Foreskin keratinocyte (primary cell): ENCODE measurements at places on chromosomes 3 and 15. TPM values are rescaled to one million over a fixed set of nuclear protein-coding genes. Genes with fewer than 3 reads are reported as not detected.

Gene SELENOS
- polyA plus RNA-seq, result 80.6 and 83.0 TPM in 2 replicates

Gene COL8A1
- polyA plus RNA-seq, result 8.2 and 63.6 TPM in 2 replicates

- DNase-seq, result no peak
These were observed 6.6 kb upstream of the SSR3 start for GRCh38 chr3:156561533-156561932.

DNA sequence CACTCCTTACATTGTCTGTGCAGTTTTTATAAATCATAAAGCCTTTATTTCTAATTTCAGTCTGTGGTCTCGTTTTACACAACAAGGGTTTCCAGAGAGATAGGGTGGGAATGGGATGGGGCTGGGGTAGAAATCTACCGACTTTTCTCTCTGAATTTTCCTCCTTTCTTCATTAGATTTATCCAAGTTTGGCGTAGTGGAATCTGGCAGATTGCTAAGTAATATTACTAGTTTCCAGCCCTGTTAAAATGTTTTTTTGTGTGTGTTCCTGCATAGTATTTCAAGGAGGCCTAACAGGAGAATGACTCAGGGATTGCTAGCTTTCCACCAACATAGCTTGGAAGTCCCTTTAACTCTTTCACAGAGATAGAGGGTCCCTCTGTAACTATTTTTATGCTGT is 185.5 kb upstream of the GOLGA6L4 start:
- DNase-seq, result no peak

DNA sequence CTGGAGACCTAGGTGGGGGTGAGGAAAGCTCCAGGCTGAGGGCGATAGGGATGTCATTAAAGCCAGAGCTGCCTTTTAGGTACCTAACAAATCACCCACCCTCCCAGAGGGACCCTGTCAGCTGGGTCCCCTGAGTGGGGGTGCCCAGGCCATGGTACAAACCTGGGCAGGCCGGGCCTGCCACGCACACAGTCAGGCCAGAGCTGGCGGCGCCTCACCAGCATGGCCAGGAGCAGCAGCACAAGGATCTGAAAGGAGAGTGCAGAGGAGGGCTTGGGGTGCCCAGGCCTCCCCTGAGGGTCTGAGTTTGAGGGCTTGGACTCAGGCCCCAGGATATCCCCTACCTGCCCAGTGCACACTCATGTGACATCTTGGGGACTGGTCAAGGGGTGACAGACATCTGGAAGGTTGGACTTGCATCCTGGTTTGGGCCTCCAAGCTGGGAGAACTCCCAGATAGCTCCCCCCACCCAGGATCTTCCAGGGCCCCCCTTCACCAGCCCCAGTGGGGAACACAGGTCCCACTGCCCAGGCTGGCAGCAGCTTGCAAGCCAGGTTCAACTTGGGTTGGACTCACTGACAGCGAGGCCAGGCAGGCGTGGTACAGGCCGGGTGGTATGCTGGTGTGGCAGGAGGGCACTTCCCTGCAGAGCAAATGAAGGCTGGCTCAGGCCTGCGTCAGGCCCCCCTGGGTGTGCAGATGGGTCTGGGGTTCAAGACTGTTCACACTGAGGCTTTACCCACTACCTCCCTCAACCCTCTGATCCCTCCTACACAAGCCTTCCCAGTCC is 5.2 kb downstream of the STRA6 start:
- DNase-seq, result no peak

- DNase-seq, result no peak
These were observed 22.8 kb downstream of the MORF4L1 start for GRCh38 chr15:78895471-78895870.

DNA sequence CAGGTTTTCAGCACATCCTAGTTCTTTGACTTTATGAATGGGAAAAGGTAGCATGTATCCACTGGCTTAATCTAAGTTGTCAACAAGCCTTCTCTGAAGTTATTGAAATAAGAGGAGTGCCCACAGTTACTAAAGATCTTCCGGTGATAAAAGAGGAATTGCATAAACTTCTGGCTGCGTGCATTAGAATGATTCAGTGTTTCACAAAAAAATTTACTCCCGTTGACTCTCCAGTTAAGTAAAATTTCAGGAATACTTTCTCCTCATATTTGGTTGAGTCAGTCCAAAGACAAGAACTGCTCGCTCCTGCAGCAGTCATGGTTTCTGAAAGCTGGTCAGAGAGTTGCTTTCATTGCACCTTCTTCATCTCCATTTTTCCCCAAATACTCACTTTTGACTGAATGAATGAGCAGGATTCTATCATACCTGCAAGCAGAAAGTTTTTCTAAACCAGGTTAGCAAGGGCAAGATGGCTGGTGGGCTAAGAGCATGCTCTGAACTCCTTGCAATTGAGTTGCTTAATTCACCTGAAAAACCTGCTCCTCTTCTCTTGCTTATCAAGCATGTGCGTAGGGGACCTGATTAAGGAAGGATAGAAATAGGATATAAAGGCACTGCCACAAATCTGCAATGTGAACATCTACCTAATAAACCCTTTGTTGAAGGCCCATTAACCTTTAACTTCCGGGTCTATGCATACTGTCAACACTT is 64.2 kb upstream of the TIMP4 start:
- DNase-seq, result peak; percentile 44

DNA sequence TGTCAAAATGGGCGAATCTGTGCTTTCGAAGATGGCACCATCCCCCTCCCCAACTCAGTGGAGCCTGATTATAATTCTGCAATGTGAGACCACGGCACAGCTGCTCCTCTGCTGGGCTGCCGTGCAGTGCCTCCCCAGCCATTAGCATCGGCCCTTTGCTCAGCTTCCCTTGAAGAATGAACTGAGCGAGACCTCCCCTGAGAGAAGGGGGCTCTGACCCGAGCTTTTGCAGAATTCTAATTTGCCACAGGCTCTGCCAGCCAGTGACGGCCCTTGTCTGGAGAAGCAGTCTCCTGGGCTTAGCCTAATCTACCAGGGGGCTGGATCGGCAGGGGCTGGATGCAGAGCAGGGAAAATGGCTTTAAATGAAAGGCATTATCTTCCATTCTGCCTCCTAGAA is 57.2 kb downstream of the GLDN start:
- no peak for DNase-seq
